AG10803 (cell line): ENCODE measurements at places on chromosomes 3 and 15.
A peak's percentile ranks its signal among the peaks of the same experiment; 100 is the strongest.

GRCh38 chr3:136186344-136186743, 9.8 kb downstream of the MSL2 start:
- DNase-seq = no peak

DNA sequence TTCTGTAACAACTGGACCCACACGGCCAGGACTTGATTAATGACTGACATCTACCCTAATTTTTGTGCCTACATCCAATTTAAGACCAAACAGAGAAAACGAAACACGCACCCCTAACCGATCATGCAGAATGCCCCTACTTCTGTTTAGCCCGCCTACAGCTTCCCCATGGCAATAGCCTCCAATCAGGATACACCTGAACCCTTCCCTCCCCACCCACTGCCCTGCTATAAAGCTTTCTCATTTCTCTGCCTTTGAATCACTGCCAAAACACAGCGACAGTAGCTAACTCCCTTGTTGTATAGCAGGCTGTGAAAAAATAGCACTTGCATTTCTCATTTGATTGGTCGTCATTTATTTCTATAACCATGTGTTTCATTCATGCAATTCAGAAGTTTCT, 45.2 kb upstream of the DPPA4 start:
- no peak for DNase-seq

DNA sequence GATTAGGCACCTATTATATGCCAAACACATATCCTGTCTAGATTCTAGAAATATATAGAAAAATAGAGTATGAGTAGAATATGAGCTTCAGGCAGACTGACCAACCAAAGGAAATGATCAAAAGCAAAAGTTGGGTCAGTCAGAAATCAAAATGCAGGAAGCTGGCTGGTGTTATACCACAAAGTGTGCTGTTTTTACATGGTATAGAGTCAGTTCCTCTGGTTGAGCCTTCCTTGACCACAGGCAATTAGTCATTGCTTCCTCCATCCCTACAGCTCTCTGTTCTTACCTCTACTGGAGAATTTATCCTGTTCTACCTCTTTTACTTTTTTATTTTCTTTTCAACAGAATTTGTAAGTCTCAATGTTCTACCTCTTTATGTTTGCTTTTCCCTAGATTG, 149.8 kb downstream of the TMCO5A start:
- DNase-seq = no peak

DNA sequence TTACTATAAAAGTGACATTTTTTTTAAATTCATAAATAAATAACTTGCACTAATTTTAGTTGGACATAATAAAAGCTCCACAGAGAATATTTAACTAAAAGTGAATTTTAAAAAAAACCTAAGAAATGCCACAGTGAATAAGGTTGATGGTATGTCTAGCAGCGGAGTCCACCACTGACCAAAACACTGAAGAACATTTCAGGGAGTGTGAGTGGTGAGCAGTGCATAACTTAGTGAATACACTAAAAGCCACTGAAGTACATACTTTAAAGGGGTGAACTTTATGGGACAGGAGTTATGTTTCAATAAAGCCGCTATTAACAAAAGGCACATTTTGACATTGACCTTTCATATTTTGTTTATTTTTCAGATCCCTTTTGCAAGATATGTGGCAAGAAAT, 32.3 kb downstream of the SRP14 start:
- peak; percentile 70 for DNase-seq

DNA sequence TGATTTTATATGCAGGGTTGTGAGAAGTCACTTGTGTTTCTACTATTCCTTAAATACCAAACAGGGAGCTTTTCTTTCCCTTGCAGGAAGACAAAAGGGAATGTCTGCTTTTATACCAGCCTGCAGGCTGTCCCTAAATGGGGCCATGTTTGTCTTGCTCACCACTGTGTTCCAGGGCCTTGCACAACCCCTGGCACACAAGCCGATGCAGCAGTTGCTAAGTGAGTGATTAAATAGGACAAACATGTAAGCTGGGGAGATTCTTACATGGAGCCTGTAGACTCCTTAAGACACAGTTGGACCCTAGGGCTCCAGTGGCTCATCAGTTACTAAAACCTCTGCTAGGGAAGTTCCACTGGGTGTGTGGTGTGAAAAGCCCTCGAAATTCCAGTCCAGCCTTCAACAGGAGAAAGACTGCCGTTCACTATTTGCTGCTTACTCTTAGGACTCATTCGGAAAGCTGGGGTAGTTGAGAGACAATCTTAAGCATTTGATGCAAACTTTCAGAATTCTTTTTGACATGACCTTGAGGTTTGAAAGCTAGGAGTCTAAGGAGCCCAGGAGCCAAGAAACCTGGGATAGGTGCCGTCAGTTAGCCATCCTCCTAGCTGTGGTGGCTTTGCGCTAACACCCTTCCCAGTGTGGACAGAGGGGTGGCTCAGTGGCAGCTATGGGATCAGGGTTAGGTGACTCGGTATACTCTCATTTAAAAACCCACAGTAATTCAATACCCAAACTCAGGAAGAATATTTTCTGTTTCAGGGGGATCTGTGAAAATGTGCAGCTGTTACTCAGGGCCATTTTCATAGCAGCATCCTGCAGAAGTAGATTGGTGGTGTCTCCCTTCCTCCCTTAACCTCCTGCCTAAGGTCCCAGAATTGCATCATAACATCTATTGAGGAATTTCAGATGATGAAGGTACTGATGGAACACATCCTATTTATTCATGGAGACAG, 39.1 kb downstream of the SYNM start:
- peak; percentile 88 for DNase-seq

DNA sequence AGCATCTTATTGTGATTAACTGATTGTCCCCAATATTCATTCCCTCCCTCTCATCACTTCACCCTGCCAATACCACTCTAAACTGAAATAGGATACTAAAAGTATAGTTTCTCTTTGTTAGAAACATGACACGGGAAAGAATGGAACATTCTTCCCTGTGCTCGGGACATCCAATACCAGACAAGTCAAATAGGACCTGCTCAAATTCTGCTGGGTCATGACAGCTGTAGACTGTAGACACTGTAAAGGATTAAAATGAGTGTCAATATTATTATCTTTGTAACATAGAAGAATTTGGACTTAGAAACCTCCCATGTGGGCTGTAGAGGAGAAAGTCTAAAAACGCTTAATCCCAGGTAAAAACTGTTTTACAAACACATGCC, 315.0 kb upstream of the NR2E3 start:
- DNase-seq = no peak

GRCh38 chr15:78440375-78441373, 2.7 kb downstream of the IREB2 start:
- no peak for DNase-seq

GRCh38 chr3:16528581-16528993, 15.1 kb upstream of the RFTN1 start:
- peak; percentile 24 for DNase-seq

- no peak for DNase-seq
Measured at GRCh38 chr3:33957176-33957575, 158.7 kb downstream of the PDCD6IP start.

DNA sequence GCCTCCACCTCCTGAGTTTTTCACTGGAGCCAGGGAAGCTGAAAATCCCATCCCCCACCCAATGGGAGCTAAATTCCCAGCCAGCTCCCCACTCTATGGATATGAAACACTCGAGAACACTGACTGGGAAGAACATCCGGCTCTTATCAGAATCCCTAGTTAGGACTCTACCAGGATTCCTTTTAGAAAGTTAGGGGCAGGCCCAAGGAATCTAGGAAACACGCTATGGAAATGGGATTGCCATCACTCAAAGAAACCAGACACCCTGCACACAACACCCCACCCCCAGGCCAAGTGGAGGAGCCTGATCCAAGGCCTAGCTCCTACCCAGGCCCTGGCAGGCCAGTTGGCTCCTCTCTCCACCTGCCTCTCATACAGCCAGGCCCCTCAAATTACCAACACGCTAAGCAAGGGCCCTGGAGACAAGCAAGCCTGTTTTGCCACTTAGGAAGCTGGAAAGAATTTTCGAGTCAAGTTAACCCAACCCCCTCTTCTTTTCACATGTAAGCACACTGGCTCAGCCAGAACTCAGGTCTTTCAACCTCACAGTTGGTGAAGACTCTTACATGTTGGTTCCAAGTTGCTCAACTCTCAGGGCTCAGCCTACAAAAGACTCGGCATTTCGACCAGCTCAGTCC, 75.5 kb downstream of the RBPMS2 start:
- DNase-seq = peak; percentile 39

- no peak for DNase-seq
Measured at GRCh38 chr3:55156851-55157650, 229.2 kb upstream of the LRTM1 start.

DNA sequence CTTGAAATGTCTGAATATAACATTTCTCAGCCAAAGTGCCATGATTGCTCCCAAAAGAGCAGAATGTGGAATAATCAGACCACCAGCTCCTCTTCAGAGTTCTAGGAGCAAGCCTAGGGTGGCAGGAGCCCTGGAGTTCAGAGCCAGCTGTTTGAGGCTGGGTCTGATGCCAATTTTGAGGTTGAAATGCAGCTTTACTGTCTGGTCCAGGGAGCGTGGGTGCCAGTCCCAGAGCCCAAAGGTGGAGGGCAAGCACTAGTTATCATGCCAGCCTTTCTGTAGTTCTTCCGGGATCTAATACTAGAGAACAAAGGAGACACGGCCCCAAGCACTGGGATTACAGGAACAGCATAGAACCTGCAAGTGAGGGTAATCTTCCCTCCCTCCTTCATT, 69.3 kb downstream of the TNFAIP8L3 start:
- DNase-seq = no peak

DNA sequence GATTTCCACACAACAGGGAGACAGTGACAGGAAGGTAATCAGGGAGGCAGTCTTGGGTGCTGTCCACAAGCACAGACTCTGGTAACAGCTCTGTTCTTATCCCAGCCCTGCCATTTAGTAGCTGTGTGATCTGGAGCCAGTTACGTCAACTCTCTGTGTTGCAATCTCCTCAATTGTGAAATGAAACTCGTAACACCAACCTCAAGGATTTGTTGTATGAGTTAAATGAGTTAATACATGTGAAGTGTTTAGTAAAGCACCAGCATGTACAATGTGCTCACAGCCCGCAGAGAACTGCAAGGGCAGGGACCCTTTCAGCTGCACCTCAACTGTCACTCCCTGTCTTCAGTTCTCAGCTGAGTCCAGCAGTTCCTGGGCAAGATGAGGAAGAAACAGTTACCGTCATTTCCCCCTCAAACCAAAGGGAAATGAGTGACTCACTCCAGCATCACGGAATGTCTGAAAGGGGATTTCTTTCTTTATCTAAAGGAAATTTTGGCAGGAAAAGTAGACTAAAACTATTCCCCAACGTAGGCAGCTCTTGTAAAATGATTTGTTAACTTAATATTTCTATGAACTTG, 39.9 kb upstream of the MB21D2 start:
- DNase-seq = peak; percentile 93

GRCh38 chr15:63232405-63232804, 43.0 kb downstream of the RAB8B start:
- DNase-seq = no peak

DNA sequence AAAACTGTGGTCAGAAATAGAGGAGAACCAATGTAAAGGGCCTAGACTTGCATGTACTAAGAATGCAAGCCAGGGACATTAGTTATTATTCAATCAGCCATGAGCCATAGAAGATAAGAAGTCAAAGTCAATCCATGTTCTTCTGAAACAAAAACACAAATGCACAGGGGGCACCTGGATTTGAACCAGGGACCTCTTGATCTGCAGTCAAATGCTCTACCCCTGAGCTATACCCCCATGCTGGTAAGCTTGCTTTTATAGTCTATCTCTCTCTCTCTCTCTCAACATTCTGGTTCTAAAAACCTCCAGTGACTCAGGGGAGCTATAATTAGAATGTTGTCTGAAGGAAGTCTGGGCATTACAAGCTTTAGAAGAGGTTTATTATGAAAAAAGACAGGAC, 85.6 kb upstream of the ACP3 start:
- peak; percentile 43 for DNase-seq

DNA sequence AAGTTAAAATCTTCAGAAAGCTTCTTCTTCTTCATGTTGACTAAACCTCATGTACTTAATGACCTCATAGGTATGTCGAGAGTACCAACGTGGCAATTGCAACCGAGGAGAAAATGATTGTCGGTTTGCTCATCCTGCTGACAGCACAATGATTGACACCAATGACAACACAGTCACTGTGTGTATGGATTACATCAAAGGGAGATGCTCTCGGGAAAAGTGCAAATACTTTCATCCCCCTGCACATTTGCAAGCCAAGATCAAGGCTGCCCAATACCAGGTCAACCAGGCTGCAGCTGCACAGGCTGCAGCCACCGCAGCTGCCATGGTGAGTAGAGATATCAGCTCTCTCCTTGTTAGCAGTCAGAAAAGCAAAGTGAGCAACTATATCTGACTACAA, 176.5 kb downstream of the MBNL1 start:
- DNase-seq = no peak

GRCh38 chr15:65460741-65461347, 38.1 kb upstream of the IGDCC4 start:
- peak; percentile 5 for DNase-seq

DNA sequence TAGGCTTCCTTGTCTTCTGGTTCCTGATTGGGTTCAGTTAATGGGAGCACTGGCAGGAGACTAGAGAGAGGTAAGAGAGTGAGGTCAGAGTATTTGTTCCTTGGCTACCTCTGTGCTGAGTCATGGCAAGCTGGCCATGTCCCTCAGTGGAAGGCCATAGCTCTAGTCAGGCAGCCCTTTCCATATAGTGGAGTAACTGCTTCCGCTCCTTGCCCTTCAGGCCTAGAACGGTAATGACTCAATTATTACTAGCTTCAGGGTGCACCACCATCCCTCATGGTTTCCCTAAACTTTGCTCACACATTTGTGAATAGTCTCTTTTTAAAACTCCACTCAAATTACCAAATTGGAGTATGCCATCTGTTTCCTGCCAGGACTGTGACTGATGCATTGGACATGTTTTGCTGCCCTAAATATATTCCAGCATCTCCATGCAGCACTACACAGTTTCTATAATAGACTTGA, 10.5 kb upstream of the ANO10 start:
- peak; percentile 82 for DNase-seq

DNA sequence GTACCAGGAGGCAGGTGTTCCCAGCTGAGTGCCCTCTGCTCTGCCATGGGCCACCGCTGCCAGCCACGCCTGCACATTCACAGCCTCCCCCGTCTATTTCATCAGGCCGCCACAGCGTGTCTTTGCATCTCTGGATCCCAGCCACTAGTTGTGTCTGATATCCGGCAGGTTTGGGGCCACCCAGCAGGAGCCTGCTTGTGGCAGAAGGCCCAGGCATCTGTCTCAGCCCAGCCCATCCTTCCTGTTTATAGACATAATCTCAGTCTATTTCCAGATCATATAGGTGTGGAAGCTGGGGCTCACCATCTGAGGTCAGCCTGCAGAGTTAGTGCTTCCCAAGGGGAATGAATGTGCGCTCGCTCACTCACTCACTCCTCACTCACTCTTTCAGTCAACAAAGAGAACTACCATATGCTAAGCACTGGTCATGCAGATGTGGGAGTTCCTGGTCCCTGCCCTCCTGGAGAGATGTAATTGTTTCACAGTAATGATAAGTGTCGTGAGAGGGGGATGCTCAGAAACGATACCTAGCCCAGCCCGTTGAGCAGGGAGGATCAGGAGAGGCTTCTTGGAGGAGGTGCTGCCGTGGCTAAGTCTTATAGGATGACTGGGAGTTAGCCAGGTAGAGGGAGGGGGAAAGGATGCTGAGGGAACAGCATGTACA, 60.6 kb downstream of the FGD5 start:
- DNase-seq = no peak

- peak; percentile 63 for DNase-seq
Measured at GRCh38 chr15:85646538-85647091, 148.1 kb downstream of the KLHL25 start.

- DNase-seq = no peak
Measured at GRCh38 chr3:12964711-12965612, 108.3 kb downstream of the IQSEC1 start.
